ENCODE measurements at places on chromosomes 6 and 20.

DNA sequence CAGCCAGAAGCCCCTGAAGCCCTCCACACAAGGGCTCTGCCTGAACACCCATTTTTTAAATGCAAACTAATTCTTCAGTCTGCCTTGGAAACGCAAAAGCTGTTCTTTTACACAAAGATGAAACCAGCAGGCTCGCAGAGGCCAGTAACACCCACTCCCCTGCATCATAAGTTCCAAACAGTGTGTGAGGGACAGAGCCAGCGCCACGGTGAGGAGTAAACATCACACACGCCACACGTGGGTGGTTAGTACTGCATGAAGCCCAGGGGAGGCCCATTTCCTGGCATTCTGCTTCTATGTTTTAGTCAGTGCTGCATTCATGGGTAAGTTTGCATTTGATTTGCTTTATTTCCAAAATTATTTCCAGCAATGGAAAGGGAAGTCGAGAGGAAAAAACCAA is 217.7 kb upstream of the RIN2 start:
- DNase-seq = no peak

DNA sequence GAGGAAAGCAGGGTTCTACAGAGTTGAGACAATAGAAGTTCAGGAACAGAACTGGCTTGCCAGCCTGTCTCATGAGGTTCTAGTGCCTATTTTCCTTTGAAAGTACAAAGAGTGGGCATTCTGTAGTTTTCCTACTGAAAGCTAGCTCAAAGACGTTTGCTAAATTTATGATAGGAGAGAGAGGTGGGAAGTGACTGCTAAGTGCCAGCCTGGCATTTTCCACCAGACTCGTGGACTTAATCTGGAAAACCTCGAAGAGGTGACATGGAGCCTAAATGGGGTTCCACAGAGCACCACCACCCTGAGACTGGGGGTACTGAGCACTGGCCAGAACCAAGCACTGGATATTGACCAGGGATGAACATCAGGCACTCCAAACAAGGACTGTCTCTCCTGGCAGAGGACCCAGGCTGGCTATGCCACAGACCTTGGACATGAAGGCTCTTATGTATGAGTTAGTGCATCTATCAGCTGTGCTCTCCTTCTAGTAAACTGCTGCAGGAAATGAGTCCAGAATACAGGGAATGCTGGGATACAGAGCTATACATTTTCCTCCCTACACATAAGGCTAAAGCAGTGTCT is 7.1 kb downstream of the PEX6 start:
- DNase-seq = no peak

DNA sequence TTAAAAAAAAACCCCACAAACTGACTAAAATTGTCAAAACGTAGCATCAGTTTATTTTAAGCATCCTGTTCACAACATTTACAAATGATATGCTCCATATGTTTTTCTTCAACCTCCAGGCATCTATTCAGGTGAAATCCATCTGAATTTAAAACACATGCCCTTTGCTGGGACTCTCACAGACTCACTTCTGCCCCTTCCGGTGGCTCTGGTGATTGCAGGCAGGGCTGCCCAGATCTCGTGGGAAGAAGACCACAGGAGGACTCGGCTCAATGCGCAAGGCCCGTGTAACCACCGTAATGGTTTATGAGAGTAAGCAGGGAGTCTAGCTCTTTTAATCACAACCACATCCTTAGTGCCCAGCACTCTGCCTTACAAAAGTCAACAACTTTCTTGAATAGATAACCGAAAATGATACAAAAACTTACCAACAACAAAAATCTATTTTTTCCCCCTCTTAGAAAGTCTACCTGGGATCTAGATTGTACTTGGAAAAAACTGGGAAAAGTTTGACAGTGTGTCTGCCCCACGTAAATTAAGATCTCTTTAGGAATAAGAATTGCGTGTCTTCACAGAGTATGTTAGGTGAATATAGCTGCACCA is 139.1 kb downstream of the KIF16B start:
- DNase-seq = peak; percentile 56

DNA sequence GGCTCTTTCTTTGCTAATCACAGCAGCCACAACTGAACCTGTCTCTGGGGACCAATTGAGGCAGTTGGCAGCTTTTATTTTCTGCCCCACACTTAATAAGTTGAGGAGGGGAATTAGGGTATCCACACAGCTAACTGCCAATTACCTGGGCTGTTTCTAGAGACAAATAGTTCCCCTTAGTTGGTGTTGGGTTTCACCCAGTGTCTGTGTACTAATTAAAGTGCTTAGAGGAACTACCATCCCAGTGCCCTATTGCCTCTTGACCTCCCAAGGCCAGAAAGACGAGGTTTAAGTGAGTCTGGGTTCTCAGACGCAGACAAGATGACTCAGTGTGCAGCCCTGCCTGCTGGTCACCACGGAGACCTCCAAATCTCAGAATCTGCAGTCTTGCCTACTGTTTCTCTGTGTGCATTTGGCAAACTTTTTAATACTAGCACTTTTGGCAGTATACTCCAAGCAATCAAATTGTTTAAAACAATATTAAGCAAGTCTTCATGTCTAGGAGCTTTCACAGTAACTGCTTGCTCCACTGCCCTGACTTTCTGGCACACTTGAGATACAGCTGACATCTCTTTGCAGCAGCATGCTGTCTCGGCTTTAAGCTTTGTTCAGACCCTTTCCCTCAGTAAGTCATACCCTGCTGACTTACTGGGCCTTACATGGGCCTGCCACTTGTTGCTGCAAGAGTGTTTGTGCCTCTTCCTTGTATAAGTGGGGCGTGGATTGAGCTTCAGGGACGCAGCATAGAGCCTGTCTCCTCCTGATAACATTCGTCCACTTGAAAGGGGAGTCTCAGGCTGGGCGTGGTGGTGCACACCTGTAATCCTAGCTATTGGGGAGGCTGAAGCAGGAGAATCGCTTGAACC is 31.9 kb downstream of the STK35 start:
- no peak for DNase-seq

DNA sequence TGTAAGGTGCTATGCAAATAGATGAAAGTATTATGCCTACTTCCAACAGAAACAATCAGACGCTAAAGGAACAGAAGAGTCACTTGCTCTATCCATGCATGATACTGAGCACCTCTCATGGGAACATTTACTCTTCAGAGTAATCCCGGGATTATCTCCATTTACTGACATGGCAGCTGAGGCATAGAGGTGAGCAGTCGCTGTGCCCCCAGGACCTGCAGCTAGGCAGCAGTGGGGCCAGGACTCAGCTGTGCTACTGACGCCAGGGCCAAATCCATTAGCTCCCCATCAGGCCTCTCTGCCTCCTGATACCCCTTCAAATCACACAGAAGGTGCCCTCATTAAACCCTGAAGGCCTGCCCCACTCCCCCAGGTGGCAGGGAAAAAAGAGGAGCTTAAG is 51.9 kb downstream of the TRAM2 start:
- no peak for DNase-seq

GRCh38 chr6:142945446-142946180 is 637 bp upstream of the HIVEP2 start:
- peak; percentile 82 for DNase-seq
